ENCODE measurements at places on chromosomes 7 and 10. TPM values are rescaled to one million over a fixed set of nuclear protein-coding genes. Genes with fewer than 3 reads are reported as not detected.

IGFBP3 gene
- 0.41 TPM for total RNA-seq

IMMP2L gene
- 12.4 TPM for total RNA-seq

CALCR gene
- not detected for total RNA-seq

ZPBP gene
- not detected for total RNA-seq

GPNMB gene
- 0.59 TPM for total RNA-seq

FKBP6 gene
- total RNA-seq: not detected

DLG5 gene
- 7.8 TPM for total RNA-seq

HYAL4 gene
- total RNA-seq: not detected
